ENCODE measurements at places on chromosomes 16 and 17.
A peak's percentile ranks its signal among the peaks of the same experiment; 100 is the strongest.

DNA sequence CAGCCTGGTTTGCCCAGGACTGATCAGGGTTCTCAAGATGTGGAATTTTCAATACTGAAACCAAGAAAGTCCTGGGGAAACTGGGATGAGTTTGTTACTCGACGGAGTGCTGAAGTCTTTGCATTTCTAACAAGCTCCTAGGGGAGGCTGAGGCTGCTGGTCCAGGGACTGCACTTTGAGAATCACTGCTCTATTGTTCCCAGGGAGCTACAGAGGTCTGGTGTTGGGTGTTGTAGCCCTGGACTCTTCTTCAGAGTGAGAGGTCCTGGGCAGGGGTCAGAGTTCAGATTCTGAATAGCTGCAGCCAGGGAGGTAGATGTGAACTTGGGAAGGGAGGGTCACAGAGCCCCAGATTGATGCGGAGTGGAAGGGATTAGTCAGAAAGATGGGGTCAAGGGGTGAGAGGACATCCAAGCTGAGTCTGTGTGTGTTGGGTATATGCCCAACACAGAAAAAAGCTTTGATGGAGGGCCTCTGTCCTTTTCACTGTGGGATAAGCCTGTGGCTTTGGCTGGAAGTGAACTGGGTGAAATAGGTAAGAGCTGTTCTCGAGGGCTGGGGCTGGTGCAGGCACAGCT, 14.1 kb downstream of the TMEM238L start:
- no peak for DNase-seq

DNA sequence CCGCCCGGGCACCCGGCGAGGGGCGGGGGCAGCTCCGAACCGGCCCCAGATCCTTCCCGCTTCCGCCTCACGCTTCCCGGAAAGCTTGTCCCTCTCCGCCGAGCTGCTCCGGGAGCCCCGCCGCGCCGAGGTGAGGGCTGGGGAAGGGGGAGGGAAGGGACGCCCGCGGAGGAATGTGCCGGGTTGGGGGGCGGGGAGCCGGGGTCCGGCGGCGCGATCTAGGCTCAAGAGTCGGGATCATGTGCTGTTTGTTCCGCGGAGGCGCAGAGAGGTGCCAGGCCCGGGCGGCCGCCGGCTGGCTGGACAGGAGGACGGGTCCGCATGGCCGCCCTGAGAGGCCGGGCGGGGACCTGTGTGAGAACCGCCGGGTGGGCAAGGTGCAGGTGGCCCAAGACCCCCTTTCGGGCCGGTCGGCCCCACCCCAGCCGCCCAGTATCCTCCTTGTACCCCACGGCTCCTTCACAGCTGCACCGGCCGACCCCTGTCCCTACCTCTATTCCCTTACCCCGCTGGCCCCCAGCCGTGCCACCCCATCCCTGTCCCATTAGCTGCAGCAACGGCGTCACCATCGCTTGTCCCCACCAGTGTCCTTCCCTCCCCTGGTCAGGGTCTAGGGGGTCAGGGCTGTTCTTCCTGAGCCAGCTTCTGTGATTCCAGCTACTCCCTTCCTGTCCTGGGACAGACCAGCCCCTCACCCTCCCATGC, 429 bp downstream of the KIF1C start:
- DNase-seq = no peak

- DNase-seq = no peak
These were observed 31.9 kb upstream of the CRHR1 start for GRCh38 chr17:45752246-45752645.

GRCh38 chr17:46822388-46822921, 4.0 kb upstream of the WNT3 start:
- DNase-seq = no peak

GRCh38 chr16:46482895-46483294, 138.3 kb downstream of the SHCBP1 start:
- no peak for DNase-seq

- DNase-seq = no peak
These were observed 287.3 kb downstream of the WWOX start for GRCh38 chr16:78386557-78387324.

DNA sequence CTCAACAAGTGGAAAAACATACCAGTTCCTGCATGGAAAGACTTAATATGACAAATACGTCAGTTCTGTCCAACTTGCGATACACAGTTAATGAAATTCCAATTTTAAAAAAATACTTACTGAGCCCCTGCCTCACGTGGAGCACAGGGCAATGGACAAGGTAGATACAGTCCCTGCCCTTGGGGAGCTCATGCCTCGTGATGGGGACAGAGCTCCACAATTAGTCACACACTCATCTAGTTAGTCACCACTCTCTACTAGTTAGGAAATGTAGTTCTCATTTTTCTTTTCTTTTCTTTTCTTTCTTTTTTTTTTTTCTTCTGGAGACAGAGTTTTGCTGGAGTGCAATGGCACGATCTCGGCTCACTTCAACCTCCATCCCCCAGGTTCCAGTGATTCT, 74.7 kb upstream of the CDH5 start:
- no peak for DNase-seq

DNA sequence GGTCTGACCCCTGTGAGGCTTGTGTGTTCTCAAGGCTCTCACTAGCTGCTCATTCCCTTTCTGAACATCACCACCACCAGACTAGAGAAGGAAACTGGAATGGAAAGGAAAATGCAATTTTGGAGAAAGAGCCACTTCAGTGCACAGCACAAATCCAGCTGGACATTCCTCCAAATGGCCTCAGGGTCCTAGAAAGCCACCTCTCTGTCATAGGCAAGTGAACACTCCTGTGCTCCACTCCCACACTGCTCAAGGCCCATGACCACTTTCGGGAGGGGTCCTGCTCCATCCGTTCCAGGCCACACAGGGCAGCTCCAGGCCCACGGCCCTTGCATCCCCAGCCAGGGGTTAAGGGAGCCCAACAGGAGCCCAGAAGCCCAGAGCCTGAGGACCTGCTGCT, 2.6 kb downstream of the LRRC75A start:
- no peak for DNase-seq

- no peak for DNase-seq
These were observed 92.2 kb downstream of the MAF start for GRCh38 chr16:79508294-79508693.

- no peak for DNase-seq
These were observed 3.9 kb upstream of the B3GNT9 start for GRCh38 chr16:67154578-67155294.

GRCh38 chr17:52751051-52751450, 592.5 kb upstream of the CA10 start:
- DNase-seq = no peak

GRCh38 chr16:181565-182021, 1.3 kb downstream of the HBQ1 start:
- DNase-seq = no peak

DNA sequence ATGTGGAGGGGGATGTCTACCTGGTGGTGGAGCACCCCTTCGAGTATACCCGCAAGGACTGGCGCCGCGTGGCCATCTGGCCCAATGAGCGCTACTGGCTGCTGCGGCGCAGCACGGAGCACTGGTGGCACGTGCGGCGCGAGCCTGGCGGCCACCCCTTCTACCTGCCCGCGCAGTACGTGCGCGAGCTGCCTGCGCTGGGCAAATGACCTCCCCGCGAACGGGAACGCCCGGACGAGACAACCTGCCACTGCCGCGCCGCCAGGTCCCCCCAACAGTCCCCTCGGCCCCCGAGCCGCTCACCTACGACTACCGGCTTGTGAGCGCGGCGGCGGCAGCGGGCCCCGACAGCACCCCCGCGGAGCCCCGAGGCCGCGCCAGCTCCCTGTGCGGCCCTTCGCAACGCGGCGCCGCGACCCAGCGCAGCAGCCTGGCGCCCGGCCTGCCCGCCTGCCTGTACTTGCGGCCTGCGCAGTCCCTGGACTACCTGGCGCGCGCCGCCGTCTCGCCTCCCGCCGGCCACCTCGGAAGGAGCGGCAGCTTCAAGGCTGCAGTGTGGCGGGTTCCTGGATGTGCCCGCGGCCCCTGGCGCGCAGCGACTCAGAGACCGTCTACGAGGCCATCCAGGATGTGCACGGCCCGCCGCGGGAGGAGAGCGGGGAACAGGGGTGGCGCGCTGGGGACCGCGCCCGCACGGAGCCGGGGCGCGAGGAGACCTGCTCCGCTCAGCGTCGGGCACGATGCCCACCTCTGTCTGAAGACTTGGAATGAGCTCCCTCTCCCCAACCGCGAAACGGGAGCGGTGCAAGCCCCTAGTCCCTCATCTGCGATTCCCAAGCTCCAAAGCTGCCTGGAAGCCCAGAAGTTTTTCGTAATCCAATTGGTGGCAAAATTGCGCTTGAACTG, 48.7 kb upstream of the AMZ2 start:
- DNase-seq = no peak

DNA sequence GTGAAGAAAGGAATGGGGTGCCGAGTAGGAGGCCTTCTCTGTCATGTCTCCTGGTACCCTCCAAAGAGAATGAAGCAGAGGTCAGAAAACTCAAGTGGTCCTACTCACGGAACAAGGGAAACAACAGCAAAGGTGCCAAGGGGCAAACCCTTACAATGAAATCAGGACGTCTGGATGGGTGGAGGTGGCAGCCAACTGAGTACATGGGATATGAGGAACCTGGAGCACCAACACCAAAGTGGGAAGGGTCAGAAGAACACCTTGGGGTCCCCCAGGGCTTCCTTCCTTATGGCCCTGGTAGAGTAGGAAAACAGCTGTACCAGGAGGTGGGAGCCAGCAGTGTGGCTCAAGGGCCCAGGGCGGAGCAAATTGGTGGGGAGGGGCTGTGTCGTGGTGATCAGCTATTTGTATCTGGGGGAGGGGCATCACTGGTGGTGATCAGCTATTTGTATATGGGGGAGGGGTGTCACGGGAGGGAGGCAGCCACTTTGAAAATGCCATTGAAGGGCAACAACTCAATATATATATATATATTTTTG, 643 bp downstream of the HIGD1B start:
- no peak for DNase-seq

DNA sequence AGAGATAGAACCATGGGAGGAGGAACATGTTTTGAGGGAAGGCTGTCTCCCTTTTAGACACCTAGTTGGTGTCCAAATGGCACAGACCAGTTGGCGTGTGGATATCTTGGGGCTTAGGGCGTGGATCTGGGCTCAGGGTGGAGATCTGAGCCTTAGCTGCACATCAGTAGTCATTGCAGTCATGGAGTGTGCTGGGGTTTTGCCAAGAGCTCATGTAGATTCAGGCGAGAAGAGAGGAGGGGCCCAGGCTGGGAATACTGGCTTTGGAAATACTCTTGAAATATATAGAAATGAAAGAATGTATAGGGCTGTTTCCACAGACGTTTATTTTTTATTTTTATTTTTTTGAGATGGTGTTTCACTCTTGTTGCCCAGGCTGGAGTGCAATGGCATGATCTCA, 92.0 kb downstream of the PRKCB start:
- DNase-seq = no peak

DNA sequence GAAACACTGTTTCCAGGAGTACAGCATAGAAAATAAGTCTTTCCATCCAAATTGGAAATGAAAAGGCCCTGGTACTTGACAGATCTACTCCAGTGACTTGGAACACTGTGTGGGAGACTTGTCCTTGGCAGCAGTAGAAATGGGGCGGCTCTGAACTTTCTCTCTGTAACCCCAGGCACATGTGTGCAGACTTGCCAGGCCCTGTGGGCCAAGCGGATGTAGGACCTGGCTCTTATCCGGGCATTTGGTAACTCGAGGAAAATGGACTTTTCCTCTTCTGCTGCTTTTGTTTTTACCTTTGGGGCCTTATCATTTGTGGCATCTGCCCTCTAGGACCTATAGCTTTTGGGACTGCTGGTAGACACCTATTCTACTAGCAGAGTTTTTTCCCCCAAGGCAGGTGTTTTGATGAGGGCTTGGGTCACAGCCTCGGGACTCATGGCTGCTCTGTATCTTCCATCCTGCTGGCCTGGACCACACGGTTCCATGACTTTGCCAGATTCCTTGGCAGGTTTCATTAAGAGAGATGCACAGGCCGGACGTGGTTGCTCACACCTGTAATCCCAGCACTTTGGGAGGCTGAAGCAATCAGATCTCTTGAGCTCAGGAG, 43.5 kb downstream of the SMPD3 start:
- no peak for DNase-seq

- DNase-seq = peak; percentile 72
These were observed 33.3 kb downstream of the CDRT15 start for GRCh38 chr17:14203388-14203787.
